ENCODE measurements at places on chromosomes 2 and 18.
A peak's percentile ranks its signal among the peaks of the same experiment; 100 is the strongest.

DNA sequence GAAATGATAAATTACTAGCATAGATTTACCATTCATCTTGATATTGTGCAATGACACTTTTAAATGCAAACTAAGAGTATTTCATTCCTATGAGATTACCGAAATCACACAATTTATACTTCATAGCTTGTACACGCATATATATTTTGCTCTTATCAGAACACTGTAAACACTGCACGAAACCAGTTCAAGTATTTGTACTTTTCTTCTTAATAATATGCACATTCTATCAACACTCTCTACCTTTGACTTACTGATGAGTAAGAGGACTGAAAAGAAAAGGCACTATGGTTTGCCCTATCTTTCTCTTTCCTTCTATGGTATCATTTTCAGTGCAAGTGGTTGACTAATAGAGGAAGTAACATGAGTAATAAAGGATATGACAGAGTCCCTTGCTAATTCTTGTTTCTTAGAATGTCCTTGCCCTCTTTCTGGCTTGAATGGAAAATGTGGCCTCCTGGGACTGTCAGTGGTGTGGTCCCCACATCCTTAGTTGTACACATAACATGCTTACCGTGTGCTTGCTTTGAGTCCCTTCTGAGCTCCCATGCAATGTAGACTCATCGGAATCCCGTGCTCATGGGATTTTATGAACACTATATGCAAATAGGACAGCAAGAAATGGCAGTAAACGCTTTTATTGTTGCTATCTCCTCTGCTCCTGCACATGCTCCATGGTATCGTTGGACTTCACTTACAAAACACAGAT lies 363.5 kb upstream of the TNP1 start:
- DNase-seq: no peak
- no peak overlapping the region for H3K27ac ChIP-seq
- H3K4me1 ChIP-seq: no peaks in the 10 kb centered on the region
- H3K27me3 ChIP-seq: no peaks in the 10 kb centered on the region
- H3K36me3 ChIP-seq: no peaks in the 10 kb centered on the region

DNA sequence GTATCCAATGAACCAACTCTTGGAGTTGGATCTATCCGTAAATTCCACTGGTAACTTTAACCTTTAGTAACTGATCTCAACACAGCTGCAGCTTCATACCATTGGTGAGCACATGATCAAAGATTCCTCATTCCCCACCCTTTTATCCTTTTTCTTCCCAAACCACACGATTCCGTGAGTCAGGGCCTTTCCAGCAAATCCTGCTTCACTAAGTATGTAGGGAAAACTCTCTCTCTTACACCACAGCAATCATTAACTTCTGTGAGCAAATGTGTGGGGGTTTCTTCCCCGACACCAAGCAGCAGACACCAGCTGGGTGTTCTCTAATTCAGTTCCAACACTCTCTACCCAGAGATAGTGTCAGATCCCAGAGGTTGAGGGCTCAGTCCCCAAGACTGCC lies 23.5 kb downstream of the ELP2 start:
- H3K4me1 ChIP-seq: peaks cover 23% of the 10 kb centered on the region
- peak overlapping the region; percentile 20 for H3K27ac ChIP-seq
- DNase-seq: peak; percentile 23
- H3K36me3 ChIP-seq: peaks cover 84% of the 10 kb centered on the region
- no peaks in the 10 kb centered on the region for H3K27me3 ChIP-seq
- no peak overlapping the region for H3K4me3 ChIP-seq

DNA sequence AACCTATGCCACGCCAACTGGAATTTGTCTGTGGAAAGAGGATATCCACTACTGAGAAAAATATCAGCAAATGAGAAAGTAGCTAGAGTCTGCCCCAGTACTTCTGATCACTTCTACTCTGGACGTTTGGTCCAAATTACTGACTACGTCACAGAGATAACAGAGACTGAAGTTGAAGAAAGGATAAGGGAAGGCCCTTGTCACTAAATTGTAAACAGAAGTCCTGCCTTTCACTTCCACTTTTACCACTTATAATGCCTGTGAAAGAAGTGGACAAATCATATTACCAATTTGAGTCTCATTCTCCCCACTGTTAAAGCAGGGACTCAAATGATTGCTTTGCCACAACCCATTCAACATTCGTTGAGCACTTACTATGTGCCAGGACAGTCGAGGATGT lies 173.9 kb upstream of the ERBB4 start:
- H3K27ac ChIP-seq: no peak overlapping the region
- no peak for DNase-seq
- no peak overlapping the region for H3K4me3 ChIP-seq
- H3K36me3 ChIP-seq: no peaks in the 10 kb centered on the region
- H3K27me3 ChIP-seq: no peaks in the 10 kb centered on the region
- H3K4me1 ChIP-seq: no peaks in the 10 kb centered on the region

DNA sequence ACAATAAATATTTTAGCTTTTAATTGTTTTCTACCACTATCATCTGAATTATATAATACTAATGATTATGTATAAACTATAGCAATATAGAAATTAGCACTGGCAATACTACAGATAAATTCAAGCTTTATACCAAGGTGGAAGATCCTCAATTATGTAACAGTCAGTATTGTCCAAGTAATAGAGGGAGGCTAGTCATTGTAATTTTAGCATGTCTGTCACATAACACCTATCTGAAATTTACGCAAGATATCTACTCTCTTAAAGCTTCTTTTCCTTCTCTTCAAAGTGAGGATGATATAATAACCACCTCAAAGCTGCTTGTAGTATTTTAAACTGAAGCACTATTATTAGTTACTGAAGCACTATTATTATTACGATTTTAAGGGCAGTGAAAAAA lies 12.2 kb downstream of the KCNJ3 start:
- no peak overlapping the region for H3K27ac ChIP-seq
- H3K36me3 ChIP-seq: no peaks in the 10 kb centered on the region
- H3K4me1 ChIP-seq: no peaks in the 10 kb centered on the region
